ENCODE measurements at places on chromosomes 3 and 15.

GRCh38 chr3:148601766-148602685 lies 95.7 kb upstream of the AGTR1 start:
- peak; percentile 5 for DNase-seq

DNA sequence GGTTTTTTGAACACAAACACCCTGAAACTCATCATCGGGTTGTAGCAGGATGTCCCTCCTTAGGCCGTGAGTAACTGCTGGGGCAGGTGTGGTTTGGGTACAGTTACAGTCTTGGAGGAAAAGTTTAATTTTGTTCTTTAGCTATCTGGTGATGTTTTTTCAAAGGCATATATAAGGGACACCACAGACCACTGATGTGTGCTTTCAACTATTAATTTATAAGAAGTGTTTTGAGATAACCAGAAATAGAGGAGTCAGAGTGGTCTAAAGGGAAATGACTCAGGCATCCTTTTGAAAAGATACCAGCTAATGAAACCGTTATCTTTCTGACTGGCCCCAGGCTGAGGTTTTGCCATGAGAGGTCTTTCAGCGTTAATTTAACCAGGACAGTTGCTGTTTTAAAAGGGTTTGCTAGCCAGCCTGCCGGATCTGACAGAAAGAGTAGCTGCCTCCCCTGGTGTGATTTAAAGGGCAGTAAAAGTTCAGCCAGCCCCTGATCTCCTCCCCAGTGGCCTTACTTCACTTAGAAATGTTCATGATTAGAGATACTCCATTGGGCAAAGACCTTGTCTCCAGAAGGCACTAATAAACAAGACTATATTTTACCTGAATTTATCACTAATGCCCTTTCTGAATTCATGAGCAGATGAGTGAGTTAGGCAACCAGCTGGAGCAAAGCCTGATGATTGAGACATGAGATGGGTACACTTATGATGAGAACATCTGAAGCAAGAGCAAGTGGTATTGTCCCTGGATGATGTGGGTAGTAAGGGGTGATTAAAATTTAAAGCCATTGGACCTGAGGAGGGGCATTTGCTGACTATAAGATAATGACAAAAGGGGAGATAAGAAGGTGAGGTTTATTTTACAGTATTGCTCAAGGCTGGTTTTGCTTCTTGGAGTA lies 482.5 kb upstream of the TBL1XR1 start:
- no peak for DNase-seq

- DNase-seq, result no peak
These were observed 563.4 kb downstream of the TUSC7 start for GRCh38 chr3:117272876-117273523.

DNA sequence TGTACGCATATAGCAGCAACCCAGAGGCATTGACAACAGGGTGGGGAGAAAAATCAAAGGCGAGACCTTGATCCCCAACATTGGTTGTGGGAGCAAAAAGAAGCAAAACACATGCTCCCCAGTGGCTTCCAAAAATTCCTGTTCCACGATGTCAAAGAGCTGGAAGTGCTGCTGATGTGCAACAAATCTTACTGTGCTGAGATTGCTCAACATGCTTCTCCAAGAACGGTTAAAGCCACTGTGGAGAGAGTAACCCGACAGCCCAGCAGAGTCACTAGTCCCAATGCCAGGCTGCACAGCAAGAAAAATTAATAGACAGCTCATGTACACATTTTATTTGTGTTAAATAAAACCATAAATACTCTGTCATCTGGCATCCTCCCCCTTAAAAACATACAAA lies 179.9 kb upstream of the PFN2 start:
- DNase-seq, result no peak

DNA sequence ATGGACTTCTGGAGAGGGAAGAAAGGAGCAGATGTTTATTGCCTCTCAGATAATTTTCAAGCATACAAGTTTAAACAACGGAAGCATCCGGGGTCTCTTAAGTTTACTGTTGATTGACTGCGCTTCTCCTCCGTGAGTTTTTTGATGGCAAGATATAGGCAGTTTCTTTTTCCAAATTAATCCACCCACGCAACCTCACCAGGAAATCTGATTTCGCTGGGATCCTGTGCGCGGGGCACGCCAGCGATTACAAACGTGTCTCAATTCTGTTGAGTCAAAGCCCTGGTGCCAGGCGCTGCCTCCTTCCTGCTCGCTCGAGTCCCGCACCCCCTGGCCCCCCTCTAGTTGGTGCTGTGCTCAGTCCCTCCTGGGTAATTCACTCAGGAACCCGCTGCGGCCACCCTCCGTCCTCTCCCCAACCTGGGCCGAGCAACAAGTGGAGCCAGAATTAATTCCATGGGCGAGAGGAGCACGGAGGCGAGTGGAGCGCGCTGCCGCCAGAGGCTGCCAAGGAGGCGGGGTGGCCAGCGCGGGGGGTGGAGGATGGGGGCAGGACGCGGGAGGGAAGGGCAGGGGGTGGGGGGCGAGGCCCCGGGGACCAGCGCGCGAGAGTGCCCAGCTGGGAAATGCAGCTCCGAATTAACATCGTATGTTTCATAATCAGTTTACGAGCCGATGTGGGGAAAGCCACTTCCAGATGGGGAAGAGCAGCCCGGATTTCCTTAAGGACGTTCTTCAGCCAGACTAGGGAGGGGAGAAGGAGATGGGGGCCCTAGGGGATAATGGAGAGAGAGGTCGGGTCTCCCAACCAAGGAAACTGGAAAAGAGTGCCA lies 6.0 kb downstream of the WNT5A start:
- DNase-seq, result no peak

- DNase-seq, result no peak
These were observed 42.9 kb downstream of the FGD5 start for GRCh38 chr3:14861446-14862302.

GRCh38 chr3:53700441-53700840 lies 145.8 kb downstream of the CHDH start:
- DNase-seq, result no peak

DNA sequence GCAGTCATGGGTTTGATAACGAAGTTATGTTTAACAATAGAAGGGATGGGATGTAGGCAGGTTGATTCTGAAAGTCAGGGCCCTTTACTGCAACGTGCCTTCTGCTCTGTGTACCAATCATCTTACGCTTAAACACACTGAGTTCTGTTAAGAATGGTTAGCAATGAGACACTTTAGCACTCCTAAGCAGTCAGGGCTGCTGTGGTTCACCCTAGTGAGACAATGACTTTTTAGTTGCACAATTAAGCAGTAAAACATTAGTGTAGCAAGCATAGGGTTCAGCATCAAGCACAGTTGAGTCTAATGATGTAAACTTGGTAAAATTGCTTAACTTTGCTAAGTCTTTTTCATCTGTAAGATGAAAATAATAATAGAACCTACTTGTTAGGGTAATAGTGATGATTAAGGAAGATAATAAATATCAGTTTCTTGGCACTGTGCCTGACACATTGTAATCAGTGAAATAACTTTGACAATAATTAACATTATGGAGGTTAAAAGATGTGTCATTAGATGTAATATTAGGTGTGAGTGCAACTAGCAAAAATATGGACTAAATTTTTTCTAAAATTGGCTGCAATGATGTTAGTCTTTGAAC lies 484.2 kb upstream of the THBS1 start:
- DNase-seq, result no peak

DNA sequence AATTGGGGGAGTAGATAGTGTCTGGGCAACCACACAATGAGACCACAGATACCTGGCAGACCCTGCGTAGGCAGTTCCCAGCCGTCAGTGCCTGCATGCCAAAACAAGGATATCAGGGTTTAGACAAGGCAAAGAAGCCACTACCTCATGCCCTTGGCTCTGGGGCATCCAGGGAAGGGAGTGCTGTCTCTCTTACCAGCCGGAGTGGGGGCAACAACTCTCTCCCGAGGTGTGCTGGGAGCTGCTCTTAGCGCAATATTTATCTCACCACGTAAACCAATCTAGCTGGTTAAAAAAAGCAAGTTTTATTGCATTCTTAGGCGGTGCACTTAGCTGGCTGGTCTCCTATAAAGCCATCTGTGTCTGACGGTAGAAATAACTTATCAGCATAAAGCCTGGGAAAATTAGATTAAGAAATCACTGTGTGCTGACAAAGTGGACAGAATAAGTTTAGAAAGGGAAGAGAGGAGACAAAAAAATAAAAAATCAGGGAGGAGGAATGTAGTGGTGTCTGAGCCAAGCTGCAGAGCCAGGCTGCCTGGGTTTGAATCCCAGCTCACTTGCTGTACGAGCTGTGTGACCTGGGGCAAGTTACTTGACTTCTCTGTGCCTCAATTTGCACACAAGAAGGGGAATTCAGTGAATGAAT lies 273.2 kb downstream of the PDZRN3 start:
- no peak for DNase-seq

DNA sequence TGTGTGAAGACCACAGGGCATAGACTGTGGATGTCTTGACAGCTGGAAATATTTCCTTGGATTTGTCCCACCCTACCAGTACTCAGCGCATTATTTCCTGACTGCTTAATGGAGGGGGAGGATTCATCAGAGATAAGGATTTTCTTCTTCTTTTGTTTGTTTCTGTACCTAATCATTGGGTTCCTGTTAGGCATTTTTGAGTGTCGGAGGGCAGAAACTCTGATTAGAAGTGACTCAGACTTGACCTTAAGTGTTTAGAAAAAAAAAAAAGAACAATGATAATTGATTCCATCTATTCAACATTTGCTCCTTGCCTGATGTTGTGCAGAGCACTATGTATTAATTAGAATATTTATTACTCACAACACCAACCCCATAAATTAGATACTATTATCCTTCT lies 78.5 kb upstream of the SYNPR start:
- no peak for DNase-seq

DNA sequence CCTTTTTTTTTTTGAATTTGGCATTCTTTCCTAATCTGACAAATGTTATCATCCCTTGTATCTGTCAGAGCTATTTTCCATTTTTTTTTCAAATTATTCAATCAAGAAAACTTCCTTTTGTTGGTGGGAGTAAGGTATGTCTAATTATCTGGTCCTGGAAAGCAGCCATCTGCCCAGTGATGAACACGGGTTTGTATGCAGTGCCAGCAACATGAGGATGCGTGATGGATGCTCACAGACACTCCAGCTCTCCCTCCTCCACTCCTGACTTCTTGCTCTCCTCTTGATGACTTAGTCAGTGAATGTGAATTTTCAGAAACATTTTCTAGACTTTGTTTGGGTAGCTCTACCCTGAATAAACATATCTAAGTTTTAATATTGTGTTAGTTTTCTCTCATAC lies 79.2 kb downstream of the IL1RAP start:
- no peak for DNase-seq

DNA sequence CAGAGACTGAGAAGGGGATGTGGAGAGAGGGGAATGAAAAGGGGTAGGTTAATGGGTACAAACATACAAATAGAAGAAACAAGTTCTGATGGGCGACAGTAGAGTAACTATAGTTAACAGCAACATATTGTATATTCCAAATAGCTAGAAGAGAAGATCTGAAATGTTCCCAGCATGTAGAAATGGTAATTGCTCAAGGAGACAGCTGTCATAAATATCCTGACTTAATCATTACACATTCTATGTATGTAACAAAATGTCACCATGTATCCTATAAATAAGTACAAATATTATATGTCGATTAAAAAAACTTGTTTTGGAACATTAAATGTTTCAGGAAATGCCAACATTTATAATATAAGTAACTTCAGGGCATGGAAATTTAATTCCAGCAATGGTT lies 23.3 kb downstream of the FMN1 start:
- DNase-seq, result no peak

DNA sequence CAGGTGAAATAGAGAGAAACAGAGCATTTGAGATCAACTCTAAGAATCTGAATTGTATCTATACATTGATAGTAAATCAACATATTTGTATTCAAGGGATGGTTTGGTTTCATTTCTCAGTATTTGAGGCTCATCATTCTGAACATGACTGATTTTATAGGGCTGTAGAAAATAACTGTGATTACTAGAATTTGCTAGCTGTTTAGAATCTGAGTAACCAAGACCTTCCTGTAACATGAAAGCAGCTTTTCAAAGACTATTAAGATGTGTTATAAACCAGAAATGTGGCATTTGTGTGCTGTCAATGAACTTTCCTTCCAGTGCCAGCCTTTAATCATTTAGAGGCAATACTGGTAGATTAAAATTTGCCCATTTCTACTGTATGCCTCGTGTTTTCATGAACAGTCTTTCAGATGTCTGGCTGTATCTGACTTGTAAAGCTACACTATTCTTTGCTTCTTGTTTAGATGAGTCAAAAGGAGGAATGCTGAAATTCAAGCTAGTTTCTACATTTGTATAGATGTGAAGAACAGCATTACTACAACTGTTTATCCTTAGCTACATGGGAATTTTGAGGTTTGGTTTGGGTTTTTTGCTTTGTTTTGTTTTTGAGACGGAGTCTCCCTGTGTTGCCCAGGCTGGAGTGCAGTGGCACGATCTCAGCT lies 137.3 kb upstream of the BHLHE40 start:
- DNase-seq, result no peak

GRCh38 chr3:13647298-13648059 lies 98.6 kb downstream of the FBLN2 start:
- no peak for DNase-seq

GRCh38 chr3:171122861-171123260 lies 96.3 kb upstream of the SLC2A2 start:
- no peak for DNase-seq

GRCh38 chr3:59143447-59143846 lies 93.6 kb upstream of the CFAP20DC start:
- no peak for DNase-seq

DNA sequence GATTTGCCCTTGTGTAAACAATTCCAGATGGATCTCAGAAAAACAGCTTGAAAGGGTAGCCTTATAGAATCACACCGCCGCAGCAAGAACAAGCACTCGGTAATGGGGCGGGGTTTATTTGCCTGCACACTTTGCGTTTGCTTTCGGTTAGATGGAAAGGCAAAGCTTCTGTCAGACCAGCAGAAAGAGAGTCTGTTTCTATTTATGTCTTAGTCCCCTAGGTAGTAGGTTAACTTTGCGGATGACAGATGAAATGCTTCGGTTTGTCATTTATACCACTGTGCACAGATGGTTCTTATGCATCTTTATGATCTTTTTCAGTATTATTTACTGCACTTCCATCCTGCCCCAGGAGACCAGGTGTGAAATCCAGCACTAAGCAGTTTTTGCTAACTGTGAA lies 62.2 kb downstream of the PYDC2 start:
- no peak for DNase-seq

DNA sequence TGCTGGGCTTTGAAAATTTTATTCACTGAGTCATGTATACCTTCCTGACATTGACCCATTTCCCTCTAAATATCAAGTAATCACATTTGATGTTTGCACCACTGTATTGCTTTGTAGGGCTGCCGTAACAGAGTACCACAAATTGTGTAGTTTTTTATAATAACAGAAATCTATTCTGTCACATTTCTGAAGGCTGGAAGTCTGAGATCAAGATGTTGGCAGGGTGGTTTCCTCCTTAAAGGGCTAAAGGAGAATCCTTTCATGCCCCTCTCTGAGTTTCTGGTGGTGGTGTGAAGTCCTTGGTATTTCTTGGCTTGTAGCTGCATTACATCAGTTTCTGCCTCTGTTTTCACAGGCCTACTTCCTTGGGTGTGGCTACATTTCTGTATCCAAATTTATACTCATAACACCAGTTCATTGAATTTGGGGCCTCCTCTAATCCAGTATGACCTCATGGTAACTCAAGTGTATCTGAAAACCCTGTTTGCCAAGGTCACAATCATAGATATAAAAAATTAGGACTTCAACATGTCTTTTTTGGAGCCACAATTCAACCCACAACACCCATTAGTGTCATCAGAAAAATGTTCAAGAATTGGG lies 29.1 kb upstream of the ST6GAL1 start:
- DNase-seq, result no peak

All from NCI-H526 treated with DMSO at 0.1 percent for 48 hours (cell line).